ENCODE measurements at places on chromosomes 7 and 10. TPM values are rescaled to one million over a fixed set of nuclear protein-coding genes. Genes with fewer than 3 reads are reported as not detected.

Gene TMEM176B
- not detected for total RNA-seq

Gene VPS50
- total RNA-seq: 46.6 TPM

Gene ETV1
- 23.7 TPM for total RNA-seq

Gene ITPRID1
- total RNA-seq: not detected

Gene FOXK1
- 25.2 TPM for total RNA-seq

Gene POLR2J3
- 26.7 TPM for total RNA-seq

Gene CDHR1
- 0.86 TPM for total RNA-seq

Gene ZNF735
- not detected for total RNA-seq

Gene NME8
- total RNA-seq: not detected

Gene CLDN15
- total RNA-seq: 3.8 TPM

Gene LIPJ
- not detected for total RNA-seq

Gene SPDYE6
- not detected for total RNA-seq

Gene HHEX
- total RNA-seq: 0.11 TPM

Data from myocyte (in vitro differentiated cells).